Colonic mucosa (tissue), 4 donors: ENCODE measurements at places on chromosomes 4 and X. TPM values are rescaled to one million over a fixed set of nuclear protein-coding genes. Genes with fewer than 3 reads are reported as not detected.
A peak's percentile ranks its signal among the peaks of the same experiment; 100 is the strongest.

MAOB gene
- total RNA-seq: 9.2 TPM

- DNase-seq: no peak
These were observed 118.5 kb downstream of the WDFY3 start for GRCh38 chr4:84847978-84848377.

- no peak for DNase-seq
These were observed 51.4 kb downstream of the RAB40A start for GRCh38 chrX:103467887-103468286.

GRCh38 chrX:130084631-130085237 lies 25.6 kb downstream of the ELF4 start:
- no peak for DNase-seq

DNA sequence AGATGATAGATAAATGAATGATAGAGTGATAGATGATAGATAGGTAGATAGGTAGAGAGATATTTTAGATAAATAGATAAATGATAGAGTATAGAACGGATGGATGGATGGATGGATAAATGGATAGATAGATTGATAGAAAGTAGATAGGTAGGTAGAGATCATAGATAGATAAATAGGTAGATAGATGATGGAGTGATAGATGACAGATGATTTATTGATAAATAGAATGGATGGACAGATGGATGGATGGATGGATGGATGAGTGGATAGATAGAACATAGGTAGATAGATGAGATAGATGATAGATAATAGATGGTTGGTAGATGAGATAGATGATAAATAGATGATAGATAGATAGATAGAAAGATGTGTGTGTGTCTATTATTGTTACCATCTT lies 49.5 kb downstream of the ARSD start:
- no peak for DNase-seq

DNA sequence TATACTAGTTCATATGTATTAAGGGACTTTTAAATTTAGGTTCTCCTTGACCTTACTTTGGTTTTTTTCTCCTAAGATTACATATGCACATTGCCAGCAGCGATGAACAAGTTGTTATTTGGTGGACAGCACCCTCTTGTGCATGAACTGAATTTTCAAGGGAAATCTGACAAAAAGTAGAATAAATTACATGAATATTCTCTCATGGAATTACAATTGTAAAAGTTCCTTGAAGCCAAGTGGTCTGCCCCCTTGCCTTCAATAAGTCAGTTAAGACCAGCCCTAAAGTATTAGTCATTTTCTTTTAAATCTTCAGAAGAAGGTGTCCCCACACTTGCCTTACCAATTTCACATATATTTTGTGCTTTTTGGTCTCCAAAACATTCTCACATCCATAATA lies 30.7 kb upstream of the SMARCA5 start:
- DNase-seq: no peak

DNA sequence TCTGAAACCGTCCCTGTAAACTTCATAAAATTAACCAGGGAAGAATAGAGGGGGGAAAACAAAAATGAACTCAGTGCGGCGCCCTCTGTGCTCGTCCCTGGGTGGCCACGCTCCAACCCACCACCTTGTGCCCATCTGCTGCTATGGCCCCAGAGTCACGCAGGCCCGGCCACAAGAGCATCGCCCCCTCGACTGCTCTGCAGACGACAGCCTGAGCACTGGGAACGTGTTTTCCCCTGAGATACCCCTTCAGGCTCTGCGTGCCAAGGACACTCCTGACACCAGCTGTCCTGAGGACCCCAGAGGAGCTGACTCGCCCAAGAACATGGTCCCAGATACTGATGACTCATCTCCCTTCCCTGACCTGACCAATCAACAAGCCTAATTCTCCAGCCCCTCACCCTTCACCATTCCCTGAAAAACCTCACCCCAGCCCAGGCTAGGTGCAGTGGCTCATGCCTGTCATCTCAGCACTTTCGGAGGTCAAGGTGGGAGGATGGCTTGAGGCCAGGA lies 64.1 kb upstream of the GPR78 start:
- no peak for DNase-seq

DNA sequence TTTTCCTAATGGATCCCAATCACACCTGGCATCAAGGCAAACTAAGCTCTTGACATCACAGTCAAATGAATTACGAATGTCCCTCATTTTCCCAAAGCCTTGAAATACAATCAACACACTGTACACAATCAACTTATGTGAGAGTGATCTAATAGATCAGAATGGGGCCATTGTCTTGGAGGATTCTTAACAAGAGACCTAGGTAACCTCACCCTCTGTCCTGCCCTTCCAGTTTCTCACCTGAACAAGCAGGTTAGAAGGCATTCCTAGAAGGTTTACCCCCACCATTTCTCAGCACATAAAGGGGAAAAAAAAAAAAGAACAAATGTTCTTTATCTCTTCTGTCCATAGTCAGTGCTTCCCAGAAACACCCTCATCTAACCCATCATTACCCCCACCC lies 6.3 kb downstream of the SLC39A8 start:
- DNase-seq: no peak

DNA sequence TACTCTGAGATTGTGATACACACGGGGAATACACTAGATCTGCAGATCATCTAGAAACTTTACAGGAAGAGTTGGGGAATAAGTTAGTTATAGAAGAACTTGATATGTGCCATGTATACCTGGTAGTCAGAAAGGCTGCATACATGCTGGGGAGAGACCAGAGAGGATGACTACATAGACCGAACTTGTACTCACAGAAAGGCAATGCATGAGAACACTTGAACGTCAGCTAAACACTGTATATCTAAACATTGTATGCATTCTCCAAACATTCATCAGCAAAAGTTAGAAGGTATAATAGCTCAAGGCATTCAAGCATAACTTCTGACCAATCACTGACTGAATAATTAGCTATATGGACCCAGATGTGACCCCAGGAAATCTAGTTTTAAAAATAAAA lies 78.0 kb upstream of the PDHA2 start:
- no peak for DNase-seq

- no peak for DNase-seq
These were observed 254.6 kb upstream of the KCNIP4 start for GRCh38 chr4:22202975-22203710.

DNA sequence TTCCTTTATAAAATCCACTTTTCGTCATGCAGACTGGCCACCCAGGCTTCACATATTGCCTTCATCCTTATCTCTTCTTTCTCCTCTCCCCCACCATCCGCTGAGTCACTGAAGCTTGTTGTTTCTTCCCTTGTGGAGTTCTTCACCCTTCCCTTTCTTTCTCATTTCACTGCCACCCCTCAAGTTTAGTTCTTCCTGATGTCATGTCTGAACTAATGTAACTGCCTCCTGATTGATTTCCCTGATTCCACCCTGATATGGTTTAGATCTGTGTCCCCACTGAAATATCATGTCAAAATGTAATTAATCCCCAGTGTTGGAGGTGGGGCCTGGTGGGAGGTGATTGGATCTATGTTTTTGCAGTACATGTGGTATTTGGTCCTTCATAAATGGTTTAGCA lies 151.4 kb downstream of the CPEB2 start:
- no peak for DNase-seq

NPFFR2 gene
- not detected for total RNA-seq

MGAT4D gene
- not detected for total RNA-seq

SLC6A14 gene
- 1.8 TPM for total RNA-seq

- peak; percentile 47 for DNase-seq
These were observed 8.3 kb downstream of the GPRIN3 start for GRCh38 chr4:89299153-89299791.

DNA sequence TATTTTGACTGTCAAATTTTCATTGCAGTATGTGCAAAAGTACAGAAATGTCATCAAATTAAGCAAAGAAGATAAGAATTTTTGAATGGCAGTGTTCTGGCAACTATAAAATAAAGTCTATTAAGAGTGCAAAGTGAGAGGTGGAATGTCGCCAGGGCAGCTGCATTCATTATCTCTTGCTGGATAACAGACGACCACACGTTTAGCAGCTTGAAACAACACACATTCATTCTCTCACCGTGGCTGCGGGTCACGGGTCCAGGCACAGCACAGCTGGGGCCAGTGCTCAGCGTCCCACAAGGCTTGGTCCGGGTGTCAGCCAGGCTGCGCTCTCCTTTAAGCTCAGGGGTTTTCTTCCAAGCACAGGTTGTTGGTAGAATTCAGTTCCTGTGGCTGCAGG lies 113.9 kb downstream of the GPR143 start:
- DNase-seq: no peak

NOX1 gene
- total RNA-seq: 84.6 TPM

DNA sequence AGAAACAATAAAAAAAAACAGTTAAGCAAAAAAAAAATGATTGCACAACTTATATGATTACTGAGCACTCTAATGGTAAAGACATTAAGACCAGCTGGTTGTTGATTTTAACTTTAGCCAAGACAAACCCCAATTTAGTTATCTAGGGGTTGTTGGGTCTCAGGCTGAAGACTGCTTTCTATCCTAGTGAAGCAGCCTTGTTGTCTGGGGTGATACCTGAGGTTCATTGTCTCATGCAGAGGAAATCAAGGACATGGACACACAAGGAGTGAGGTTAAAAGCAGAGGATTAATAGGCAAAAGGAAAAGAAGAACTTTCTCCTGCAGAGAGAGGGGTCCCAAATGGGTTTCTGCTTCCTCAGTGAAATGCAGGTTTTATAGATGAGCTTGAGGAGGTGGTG lies 40.0 kb upstream of the CYP2U1 start:
- DNase-seq: no peak

GRCh38 chr4:88659890-88660208 lies 37.8 kb downstream of the NAP1L5 start:
- DNase-seq: no peak

MAMLD1 gene
- 0.93 TPM for total RNA-seq

DNA sequence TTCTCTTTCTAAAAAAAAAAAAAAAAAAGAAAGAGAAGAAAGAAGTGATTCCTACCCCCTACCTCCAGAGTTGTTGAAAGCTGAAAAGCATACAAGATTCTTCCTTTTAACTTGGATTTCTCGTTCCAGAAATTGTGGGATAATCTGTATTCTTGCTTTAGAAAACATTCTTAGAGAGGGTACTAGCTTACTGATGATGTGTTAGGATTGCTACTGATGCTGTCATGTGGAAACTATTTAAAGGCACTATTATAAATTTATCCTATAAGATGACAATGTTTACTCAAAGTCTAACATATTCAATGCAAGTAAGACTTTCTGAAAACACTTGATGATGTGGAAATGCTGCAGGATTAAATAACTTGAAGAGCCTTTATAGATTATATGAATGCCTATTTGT lies 204.0 kb upstream of the PUDP start:
- no peak for DNase-seq

DNA sequence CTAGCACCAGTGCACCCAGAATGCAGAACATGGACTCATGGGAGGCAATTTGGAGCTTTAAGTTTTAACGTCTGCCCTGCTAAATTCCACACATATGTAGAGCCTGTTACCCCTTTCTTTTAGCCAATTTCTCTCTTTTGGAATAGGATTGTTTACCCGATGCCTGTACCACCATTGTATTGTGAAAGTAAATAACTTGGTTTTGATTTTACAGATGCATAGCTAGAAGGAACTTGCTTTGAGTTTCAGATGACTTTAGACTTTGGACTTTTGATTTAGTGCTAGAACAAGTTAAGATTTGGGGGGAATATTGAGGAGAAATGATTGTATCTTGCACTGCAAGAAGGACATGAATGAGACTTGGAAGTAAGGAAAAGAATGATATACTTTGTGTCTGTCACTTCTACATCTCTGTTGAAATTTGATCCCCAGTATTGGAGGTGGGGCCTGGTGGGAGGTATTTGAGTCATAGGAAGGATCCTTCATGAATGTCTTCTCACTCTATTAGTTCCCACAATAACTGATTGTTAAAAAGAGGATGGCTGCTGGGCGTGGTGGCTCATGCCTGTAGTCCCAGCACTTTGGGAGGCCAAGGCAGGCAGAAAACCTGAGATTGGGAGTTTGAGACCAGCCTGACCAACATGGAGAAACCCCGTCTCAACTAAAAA lies 794.8 kb upstream of the LCORL start:
- DNase-seq: no peak

CXCL10 gene
- 0.72 TPM for total RNA-seq

DNA sequence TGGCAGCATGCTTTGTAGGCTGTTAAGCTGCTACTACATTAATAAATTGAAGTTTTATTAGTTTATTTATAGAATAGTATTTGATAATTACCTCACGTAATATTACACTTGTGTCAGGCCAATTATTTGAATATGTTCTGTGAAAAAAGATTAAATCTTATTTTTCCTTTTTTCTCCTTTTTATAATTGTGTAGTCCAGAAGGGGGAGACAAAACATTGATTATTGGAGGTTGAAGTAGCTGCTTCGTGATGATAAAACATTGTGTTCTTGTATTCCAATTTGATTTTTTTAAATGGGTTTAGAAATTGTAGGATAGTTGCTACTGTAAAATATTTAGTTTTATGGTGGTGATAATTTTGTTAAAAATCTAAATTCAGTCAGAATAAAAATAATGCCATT lies 85.7 kb downstream of the DIAPH2 start:
- no peak for DNase-seq

- DNase-seq: peak; percentile 53
These were observed 14.6 kb downstream of the NPNT start for GRCh38 chr4:105909787-105910281.

DNA sequence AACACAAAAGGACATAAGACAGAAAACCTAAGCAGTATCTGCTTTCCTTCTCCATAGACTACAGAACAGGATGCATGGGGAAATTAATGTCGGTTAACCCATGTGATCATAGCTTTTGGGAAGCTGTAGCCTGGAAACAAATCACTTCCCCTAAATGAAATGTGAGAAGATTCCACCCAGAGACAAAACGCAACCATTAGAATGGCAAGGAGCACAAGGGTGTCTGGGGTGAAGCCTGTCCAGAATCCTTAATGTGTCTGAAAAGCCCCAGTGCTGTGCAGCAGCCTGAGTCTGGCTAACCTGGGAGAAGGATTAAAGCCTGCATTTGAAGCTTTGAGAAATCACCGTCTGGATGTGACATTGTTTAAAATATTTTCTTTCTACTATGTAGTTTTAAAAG lies 213.3 kb downstream of the ANKRD50 start:
- DNase-seq: no peak

SORCS2 gene
- 0.54 TPM for total RNA-seq

- DNase-seq: no peak
These were observed 16.3 kb upstream of the TAB3 start for GRCh38 chrX:30905321-30905720.

DNA sequence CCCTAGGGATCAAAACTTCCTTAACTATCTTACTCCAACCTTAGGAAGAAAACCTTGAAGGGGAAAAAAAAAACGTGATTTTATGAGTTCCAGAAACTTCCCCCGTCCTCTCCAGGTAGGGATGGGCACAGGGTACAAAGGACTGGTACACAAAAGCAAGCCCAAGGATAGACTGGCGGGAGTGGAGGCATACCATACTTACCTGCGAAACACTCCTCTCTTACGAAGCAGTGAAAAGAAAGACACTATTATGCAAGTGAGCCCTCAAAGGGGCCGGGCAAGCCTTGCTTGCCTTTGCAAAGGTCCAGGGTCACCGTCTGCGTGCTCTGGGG lies 651 bp downstream of the TSPAN6 start:
- no peak for DNase-seq

SLC9A7 gene
- total RNA-seq: 2.2 TPM

RBBP7 gene
- total RNA-seq: 112 TPM

DNA sequence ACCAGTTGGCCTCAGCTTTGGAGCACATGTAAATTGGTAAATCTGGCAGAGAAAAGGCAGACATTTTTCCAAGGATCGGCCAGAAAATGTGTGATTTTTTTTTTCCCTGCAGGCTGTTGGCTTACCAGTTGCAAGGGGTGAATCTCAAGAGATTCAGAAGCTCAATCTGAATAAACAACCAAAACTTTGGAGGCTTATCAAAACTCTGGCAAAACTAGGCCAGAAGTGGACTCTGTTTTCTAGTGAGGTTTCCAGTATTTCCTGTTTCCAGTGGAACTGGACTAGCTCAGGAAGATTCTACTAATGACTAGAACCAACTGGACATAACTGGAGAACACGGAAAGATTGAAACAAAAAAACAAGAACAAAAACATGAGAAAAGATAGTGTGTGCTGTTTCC lies 191.3 kb downstream of the SMIM20 start:
- DNase-seq: no peak
